ENCODE measurements at places on chromosomes 16 and 17.

DNA sequence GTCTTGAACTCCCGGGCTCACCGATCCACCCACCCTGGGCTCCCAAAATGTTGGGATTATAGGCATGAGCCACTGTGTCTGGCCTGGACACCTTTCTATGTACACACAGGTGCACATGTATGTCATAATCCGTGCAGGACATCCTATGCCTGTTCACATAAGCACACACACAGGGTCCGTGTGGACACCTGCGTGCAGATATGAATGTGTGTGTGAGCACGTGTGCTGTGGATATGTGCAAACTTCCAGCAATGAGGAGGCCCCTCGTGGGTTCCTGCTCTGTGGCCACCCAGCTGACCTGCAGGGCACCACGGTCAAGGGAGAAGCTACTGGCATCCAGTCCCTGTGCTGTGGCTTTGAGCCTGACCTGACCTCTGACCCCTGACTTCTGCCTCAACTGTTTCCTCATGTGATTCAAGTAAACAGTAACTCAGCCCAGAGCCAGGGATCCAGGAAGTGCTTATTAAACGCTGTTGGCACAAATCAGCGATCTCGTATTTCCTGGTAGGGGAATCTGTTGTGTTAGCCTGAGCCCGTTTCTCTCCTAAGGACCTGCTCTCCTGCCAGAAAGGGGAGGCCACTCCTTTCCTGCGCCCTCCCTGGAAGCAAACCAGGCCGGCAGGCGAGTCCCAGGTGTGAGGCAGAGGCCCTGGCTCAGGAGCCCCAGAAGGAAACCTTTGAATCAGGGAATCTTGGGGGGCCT lies 6.5 kb downstream of the CPNE7 start:
- no peak for DNase-seq

DNA sequence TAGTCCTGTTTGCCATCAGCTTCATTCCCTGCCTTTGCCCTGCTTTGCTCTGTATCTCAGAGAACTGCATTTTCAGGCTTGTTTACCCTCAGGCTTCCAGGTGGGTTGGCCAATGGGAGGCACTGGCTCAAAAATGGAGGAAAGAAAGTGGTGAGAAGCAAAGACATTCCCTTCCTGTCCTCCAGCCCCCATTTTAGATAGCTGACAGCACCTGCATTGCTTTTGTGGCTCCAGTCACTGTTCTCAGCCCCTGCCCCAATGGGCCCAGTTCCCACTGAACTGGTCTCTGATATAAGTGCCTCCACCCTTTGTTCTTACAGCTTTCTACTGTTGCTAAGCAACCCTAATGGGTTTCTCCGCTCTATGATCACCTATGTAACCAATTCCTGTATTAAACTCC lies 19.4 kb upstream of the SDK2 start:
- DNase-seq = no peak

DNA sequence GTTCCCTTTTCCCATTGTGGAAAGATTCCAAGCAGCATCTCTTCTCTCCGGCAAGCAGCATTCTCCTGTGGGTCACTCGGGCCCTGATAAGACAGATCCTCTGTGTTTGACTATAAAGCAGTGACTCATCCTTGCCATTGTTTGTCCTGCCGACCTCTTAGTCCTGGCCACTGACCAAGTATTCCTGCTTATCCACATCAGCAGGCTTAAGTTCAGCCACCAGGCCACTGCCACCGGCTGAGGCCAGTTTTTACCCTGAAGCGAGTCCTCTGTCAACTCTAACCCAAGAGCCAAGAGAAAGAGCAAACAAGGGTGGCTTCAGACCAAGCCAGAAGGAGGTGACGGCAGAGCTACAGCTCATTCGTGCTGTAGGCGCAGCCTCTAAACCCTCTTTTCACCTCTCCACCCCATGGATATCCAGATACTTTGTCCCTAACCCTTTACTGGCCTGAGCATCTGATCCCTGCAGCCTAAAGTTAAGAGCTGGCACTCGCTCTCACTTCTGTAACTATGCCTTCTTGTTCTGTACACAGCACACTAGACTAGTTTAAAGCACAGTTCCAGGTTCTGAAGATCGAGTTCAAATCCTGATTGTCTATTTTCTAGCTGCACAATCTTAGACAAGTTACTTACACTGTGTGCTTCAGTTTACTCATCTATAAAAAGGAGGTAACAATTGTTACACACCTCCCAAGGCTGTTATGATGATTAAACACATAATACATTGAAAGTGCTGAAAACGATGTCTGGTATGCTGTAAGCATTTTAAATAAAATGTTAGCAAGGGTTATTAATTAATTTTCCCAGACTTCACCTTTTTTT lies 31.0 kb downstream of the SOX9 start:
- no peak for DNase-seq

- no peak for DNase-seq
Observed at GRCh38 chr16:75572864-75573542, 6.8 kb downstream of the GABARAPL2 start.

DNA sequence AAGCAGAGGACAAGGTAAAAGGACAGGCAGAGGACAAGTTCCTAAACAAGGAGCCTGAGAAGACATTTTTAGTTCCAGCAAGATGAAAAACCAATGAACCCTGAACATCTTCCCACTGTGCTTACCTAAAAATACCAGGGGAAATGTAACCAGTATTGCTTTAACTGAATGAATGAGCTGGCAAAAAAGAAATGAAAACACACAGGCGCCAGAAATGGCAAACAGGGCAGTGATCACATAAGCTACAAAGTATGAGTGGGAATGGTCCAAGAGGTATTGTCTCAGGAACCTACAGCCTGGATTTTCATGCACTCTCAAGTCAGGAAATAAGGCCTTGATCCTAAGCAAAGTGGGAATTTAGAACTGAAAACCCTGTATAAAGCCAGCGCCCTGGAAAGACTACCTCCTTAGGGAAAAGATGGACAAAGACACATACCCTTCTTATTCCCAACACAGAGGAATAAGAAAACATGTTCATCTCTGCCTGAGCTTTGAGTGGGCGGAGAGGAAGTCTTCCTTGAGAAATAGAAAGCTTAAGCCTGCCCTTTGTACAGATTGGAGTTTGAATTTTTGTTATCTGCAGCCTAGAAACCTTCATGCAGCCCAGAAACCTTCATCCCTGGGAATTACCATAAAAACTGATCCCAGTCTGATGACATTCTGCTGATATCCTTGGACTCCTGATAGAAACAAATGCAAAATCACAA lies 2.1 kb downstream of the CMTM2 start:
- DNase-seq = no peak

- peak; percentile 34 for DNase-seq
Observed at GRCh38 chr16:588639-588888, 1.3 kb upstream of the RAB40C start.

DNA sequence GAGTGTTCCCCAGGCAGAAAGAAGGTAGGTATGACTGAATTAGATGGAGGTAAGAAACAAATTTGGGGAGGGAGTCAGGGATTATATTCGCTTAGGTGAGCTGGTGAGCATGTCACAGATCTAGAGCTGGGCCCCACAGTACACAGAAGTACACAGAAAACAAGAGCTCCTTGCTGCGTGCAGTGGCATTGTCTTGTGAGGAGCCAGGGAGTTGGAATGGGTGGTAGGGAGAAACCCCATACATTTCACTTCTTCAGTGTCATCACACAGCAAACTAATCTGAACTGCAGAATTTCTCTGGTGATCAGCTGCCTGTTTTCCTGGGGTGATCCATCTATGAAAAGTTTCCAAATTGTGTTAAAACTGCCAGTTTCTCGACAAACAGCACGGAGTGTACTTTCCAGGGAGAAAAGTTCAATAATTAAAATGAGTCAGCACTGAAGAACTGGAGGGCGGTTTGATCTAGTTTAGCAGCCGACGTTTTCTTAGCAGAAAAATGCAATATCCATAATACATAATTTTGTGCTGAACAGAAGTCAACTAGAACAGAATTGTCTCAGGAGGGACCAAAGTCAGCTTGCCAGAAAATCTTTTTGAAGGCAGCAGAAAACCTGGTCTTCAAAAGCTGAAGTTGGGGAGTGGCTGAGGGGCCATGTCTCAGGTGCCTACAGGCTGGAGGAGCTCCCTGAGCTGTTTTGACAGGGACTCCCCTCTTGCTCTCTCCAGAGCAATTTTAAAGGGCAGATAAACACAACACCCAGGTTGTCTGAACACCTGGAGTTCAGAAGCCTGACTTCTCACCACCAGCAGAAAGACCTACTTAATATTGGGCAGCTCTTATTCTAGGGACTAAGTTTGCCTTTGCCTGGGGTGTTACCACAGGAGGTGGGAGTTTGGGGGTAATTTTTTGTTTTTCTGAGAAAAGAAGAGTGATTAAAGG lies 448.6 kb downstream of the CA10 start:
- DNase-seq = no peak

DNA sequence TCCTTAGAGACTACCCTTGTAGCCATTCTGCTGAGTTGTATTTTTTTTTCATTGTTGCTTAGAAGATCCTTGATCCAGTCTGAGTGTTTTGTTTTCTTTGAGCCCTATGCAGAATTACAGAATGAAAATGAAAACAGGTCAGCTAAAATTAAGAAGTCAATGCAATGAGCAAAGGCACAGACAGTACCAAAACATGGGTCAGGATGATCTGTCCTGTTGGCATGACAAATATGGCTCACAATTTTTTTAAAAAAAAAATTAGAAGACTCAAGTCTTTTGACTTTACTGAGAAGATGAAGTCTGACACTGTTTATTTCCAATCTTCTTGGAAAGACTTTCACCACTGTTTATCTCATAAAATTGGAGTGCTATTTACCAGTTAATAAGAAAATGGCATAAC lies 32.4 kb downstream of the KCNJ16 start:
- no peak for DNase-seq

DNA sequence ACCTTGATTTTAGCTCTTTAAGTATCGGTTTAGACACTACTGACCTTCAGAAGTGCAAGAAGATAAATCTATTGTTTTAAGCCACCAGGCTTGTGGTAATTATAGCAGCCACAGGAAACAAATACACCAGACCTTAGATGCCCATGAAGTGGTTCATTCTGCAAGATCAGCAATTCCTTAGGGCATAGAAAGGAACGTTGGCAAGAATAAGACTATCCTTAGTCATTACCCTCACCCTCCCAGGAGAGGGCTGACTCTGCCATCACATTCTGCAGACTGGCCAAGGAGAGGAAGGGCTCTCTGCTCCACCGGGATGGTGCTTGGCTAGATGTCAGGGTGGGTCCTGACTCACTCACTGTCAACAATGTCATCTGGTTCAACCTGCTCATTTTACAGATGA lies 14.1 kb upstream of the NDEL1 start:
- no peak for DNase-seq

DNA sequence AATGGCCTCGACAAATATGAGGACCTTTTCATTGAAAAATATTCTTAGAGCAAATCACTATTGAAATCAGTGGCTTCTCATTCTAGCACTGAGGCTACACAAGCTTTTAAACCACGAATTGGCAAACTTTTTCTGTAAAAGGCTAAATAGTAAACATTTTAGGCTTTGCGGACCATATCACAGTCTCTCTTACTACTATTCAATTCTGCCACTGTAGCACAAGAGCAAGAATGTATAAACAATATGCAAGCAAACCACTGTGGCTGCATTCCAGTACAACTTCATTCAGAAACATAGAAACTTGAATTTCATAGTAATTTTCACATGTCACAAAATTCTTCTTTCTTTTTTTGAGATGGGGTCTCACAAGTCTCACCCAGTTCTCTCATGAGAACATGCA lies 49.1 kb downstream of the PHLPP2 start:
- no peak for DNase-seq

GRCh38 chr17:75733471-75733870 lies 12.2 kb downstream of the ITGB4 start:
- no peak for DNase-seq

GRCh38 chr17:70995997-70996396 lies 826.7 kb downstream of the KCNJ2 start:
- no peak for DNase-seq
